ENCODE measurements at places on chromosomes 16 and 17.
A peak's percentile ranks its signal among the peaks of the same experiment; 100 is the strongest.

GRCh38 chr17:70636517-70637133 lies 467.3 kb downstream of the KCNJ2 start:
- DNase-seq = no peak

DNA sequence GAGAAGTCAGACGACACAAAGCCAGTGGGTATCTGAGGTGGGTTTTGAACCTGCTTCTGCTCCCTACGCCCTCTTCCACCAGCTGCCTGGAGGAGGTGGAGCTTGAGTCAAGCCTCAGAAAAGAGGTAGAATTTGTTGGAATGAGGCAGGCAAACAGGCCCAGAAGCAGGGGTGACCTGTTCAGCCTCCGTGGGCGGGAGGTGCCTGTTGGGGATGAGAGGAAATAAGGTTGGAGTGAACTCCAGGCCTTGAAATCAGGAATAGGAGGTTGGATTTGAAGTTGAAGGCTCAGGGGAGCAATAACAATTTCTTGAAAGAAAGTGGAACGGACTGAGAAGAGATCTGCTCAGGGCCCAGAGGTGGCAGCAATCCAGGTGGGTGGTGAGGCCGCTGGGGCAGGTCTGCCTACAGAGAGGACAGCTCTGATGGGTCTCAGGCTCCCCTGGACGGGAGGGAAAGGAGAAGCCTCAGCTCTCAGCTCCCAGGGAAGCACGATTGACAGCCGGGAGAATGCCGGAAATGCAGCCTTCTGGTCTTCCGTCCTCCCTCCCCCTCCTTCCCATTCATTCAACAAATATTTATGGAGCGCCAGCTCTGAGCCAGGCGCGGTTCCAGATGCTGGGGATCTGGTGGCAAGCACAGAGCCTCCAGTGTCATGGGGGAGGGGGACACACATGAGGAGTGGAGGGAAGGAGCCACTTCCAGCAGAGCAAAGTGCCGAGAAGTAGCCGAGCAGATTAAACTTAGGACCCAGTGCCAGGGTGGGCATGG lies 61.9 kb upstream of the CIBAR2 start:
- no peak for DNase-seq

DNA sequence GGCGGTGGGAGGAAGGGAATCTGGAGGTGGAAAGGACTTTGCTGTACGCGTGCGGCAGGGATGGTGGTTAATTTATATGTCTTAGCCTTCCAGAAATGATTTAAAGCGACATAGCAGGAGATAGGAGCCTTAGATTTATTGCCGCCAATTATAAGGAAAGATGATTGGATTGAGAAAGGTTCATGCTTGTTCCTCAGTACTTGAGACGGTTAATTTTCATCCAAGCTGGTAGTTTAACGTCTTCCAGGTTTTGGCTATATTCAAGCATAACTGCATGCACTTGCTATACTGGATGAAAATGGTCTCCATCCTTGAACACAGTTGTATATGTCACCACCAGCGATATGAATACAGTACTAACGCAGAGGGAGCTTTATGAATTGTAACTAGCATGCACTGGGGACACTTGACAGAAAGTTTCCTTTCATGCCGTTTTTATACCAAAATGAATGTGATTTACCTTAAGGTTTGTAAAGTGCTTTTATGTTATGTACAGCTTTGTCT lies 610 bp upstream of the PEX12 start:
- no peak for DNase-seq

- DNase-seq = no peak
These were observed 436.5 kb downstream of the HAPSTR1 start for GRCh38 chr16:9527976-9528375.

DNA sequence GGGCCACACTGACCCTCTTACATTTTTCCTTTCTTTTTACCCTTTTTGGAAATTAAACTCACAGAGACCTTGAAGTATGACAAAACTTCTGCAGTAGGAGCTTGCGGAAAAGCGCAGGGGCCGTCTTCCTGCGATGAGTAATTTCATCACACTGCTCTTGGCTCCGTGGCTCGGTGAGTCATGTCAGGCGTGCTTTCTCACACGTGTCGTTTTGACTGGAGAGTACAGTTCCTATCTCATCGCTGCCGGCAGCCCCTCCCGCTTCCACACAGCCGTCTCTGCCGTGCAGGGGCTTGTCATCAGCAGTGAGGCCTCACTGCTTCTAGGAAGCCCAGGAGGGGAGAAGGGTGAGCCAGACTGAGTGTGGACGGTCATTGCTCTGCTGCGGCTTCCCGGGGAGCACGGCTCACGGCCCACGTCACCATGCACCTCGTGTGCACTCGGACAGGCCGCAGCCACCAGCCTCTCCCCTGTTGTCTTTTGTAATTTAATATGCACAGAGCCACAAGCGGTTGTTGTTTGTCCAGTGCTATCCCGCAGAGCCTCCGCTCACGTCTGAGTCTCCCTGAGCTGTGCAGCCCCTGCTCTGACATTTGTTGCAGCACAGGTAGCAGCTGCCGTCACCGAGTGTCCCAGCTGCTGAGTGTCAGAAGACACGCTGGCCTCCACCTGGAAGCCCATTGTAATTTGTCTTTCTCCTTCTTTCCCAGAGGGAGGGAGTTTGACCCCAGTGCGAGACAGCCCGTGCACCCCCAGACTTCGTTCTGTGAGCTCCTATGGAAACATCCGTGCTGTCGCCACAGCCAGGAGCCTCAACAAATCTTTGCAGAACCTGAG lies 99.4 kb upstream of the CHMP6 start:
- DNase-seq = peak; percentile 77

GRCh38 chr17:39665642-39666224 lies 584 bp downstream of the TCAP start:
- no peak for DNase-seq

- no peak for DNase-seq
These were observed 12.1 kb downstream of the CD300A start for GRCh38 chr17:74478420-74479100.

DNA sequence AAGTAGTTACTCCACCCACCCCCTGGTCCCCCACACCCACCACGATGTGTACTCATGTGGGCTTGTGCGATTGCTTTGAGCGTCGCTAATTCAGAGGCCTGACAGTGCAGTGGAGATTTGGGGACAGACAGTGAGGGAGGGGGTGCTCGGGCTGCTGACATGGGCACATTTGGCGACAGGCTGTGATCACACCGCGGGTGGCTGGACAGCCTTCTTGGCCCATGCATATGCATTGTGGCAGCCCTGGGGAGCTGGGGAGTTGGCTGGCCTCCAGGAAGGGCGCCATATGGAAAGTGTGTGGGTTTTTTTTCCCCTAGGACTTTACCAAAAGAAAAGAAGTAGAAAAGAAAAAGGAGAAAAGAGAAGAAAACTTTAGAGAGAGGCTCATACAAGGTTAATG lies 275.5 kb upstream of the N4BP1 start:
- DNase-seq = no peak

- no peak for DNase-seq
These were observed 1.4 kb upstream of the PITPNA start for GRCh38 chr17:1563786-1564613.

DNA sequence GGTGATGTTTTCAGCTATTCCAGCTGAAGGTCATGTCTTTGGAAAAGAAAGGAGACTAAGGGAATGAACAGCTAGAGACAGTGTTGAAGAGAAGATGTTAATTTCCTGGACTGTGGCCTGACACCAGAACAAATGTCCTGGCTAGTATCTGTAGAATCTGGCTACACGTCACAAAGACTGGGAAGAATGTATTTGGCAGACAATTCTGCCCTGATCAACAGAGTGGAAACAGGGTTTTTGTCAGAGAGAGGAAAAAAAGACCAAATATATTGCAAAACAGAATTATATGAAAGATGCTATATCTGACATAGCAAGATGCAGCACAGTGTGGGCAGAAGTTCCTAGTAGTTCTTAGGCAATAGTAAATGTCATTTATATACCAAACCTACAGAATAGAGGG lies 17.0 kb upstream of the ANKFN1 start:
- DNase-seq = no peak

DNA sequence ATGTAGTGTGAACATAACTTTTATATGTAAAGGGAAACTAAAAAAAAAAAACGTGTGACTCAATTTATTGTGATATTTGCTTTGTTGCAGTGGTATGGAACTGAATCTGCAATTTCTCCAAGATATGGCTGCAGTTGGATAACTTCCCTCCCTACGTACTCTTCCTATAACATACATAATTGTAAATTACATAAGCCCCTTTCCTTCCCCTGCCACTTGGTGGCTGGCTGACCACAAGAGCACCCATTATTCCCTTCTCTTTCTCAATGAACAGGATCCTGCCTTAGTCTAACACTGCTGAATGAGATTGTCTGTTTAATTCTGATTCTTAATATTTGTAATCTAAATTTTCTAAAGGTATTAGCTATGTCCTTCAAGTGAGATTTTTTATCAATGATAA lies 27.8 kb downstream of the CCL4 start:
- no peak for DNase-seq
